ENCODE measurements at places on chromosomes 12 and 14.

DNA sequence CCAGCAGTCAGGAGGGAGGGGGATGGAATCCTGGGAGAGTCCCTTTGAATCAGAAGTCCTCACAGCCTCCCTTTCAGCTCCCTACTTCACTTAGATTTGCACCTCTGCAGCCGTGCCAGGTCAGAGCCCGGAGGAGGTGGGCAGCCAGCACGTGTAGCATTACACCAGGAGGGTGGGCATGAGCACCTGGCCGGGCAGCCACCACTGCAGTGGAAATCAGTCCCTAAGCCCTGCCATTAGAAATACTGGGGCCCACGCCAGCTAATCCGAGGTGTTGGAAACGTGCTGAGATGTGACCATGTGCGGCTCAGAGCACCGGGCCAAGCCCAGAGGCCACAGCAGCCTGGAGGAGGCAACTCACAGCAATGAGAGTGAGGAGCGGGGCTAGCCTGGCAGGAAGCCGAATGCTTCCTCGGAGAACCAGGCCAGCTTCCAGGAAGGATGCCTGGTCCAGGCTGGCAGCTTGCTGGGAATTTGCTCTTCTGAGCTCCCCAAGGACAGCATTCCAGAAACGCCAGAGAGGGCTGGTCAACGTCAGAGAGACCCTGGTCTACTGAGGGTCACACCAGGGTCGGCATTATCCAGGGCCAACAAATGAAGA, 9.4 kb upstream of the CACNA2D4 start:
- DNase-seq = no peak

GRCh38 chr12:49983892-49984291, 11.1 kb downstream of the AQP6 start:
- no peak for DNase-seq

DNA sequence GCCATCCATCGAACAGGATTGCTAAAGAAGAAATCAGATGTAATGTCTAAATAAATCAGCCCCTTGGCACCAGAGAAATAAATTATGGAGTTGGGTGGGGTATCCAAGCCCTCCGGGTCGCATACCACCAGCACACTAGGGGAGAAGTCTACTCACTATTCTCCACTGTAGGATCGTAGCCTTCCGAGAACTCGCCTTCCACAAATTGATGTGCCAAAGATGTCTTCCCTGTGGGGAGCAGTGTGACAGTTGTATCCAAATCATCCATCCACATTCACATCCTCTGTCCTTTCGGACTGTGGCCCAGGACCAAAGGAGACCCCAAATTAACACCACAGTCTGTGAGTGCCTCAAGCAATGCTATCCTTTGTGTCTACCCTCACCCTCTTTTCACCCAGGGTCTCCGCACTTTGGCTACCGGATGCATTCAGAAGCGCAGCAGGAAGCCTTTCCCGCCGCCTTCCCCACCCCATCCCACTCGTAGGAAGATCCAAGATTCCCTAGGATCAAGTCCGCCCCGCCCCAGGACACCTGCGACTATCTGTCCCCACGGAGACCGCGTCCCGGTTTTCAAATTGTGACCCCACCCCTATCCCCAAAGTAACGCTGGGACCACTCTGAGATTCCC, 786 bp downstream of the RHEBL1 start:
- DNase-seq = no peak

- DNase-seq = no peak
Measured at GRCh38 chr12:122079033-122079531, 526 bp downstream of the MLXIP start.

- no peak for DNase-seq
Measured at GRCh38 chr14:23559010-23559925, 3.2 kb downstream of the THTPA start.

GRCh38 chr14:104548802-104549535, 30.6 kb upstream of the C14orf180 start:
- no peak for DNase-seq

- DNase-seq = no peak
Measured at GRCh38 chr14:70350078-70350477, 9.4 kb downstream of the COX16 start.

DNA sequence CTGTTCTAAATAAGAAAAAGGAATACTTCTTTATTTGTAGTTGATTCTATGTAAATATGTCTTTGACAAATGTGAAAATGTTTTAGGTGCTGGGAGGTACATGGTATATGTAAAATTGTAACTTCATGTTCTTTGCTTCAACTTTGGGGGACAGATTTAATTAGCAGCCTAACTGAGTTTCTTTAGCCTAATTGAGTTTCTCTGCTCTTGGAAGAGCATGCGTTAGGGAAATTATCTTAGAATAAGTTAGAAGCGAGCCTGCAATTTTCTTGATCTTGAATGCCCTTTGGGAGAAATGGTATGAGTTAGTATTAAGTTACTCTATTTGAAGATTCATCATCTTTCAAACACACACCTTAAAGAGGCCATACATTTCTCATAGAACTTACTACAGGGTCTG, 194.3 kb downstream of the AEBP2 start:
- no peak for DNase-seq

DNA sequence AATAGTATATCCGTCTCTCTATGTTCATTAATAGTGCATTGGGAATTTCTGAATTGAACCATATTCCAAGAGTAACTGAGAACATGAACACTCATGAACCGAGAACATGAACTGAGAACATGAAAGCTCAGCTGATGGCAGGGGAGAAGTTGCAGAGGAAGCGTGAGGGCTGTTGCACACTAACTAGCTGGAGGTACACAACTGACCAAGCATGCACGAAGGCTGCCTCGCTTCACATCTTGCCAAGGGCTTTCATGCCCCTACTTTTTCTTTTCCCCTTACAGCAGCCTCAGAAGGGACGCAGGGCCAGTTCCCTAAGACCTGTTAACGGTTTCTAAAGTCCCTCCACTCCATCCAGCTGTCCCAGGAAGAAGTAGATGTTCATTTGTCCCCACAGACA, 4.3 kb downstream of the RNASE1 start:
- DNase-seq = no peak

GRCh38 chr12:118402251-118402650, 25.9 kb downstream of the SUDS3 start:
- no peak for DNase-seq

DNA sequence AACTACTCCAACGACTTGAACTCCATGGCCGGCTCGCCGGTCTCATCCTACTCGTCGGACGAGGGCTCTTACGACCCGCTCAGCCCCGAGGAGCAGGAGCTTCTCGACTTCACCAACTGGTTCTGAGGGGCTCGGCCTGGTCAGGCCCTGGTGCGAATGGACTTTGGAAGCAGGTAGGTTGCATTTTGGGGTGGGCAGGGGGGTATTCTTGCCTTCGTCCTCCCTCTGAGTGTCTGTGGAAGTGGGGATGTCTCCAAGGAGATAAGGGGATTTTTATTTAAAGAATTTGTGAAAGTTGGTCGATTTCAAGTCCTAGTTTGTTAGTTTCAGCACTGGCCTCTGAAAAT, 1.3 kb downstream of the ASCL1 start:
- DNase-seq = no peak
